ENCODE measurements at places on chromosomes 6 and 20.

DNA sequence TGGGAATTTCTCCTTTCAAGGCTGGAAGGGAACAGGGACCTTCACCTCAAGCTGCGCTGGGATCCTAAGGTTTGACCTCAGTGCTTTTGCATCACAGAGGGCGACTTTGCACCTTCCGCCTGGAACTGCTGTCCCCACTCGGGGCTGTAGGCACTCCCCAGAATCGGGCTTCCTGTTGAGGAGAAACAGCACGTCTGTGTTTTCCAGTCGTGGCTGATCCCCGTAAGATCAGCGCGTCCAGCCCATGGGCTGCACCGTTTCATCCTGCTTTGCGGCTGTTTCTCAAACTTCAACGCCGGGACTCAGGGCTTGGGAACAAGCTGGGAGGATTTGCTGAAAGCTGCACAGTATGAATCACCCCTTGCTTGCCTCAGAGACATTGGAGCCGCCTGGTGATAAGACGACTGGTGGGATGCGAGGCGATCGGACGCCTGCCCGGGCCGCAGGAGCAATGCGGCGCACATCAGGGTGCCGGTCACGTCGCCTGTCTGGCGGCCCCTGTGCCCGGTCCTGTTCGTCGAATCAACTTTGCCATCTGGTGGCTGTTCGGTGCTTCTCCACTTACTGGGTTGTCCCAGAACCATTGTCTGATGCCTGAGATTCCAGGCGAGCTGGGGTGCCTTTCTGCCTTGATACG lies 53.6 kb upstream of the FRMD1 start:
- peak; percentile 63 for DNase-seq

- no peak for DNase-seq
Measured at GRCh38 chr6:56814802-56815201, 140.1 kb upstream of the BEND6 start.

GRCh38 chr6:19524366-19525186 lies 312.6 kb upstream of the ID4 start:
- DNase-seq, result no peak

GRCh38 chr6:33749401-33749800 lies 2.7 kb upstream of the IP6K3 start:
- no peak for DNase-seq

DNA sequence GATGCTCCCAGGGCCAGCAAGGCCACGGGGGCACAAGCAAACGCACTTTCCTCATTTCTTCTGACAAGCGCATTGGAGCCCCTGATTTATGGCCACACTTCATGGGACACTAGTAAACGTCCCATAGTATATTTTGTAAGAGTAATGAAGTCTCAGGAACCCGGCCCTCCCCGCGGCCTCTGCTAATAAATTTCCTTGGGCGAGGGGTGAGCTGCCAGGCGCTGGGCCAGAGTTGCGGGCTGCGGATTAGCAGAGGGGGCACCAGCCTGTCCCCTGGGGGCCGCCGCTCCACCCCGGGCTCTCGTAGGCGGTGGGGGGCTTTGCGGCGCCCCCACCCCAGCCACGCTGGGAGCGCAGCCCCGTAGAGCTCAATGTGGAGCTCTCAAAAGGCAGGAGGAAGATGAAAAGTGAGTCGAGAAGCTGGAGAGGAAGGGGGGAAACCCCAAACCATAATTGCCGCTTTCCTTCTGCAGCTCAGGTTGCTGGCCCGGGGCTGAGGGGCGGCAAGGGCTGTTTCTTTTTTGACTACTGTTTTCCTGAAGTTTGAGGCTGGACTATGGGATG lies 173.6 kb downstream of the CDC5L start:
- peak; percentile 51 for DNase-seq

DNA sequence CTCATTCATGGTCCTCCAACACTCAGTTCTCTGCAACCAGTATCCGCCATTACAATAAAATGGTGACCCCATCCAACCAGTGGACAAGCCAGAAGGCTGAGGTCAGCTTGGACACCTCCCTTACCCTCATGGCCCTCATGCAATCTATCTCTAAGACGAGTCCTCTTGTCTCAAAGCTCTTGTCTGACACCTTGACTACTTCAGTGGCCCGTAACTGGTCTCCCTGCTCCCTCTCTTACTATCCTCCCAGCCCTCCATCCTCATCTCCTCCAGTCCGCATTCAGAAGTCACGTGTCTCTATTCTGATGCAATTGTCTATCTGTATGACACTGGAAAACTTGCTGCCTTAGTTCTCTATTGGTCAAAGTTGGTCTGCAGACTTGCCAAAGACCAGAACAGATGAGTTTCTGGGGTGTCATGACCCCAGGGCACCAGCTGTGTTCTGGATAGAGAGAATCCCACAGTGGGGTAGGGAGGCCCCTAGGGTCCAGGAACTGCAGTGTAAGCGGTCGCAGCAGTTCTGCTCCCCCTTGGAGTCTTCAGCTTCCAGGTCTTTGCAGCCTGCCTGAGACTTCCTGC lies 59.6 kb upstream of the RNF24 start:
- no peak for DNase-seq

DNA sequence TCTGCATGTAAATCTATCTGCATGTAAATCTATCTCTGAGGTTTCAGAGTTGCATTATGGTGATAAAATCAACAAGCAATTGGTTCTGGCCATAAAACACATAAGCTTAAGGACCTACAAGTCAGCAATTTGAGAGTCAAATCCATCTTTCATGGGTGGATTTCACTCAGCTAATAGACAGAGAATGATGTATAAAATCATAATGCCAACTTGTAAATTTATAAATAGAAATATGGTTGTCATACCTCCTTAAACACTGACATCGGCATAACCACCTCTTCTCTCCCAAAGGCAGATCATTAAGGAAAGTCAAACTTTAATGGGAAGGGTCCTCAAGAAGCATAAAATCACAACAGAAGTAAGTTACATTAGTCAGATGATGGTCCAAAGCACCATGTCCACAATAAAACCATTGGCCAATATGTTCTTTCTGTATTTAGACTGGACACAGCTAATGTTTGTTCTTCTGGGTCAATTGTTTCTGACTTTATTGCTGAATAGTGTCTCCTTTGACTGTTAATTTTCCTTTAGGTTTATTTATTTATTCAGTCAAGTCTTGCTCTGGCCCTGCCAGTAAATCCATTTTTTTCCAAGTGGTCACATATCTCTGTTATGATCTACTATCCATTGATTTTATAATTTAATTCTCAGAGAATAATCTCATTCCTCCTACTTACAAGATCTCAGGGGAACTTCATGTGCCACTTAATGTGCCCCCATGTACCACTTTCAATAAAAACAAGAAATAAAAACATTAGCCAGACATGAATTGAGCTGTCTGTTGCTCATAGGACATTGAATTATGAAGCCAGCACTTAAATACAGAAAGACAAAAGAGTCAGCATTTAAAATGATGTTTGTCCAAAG lies 382.9 kb upstream of the IRAK1BP1 start:
- DNase-seq, result no peak

GRCh38 chr6:112225691-112226090 lies 28.7 kb downstream of the LAMA4 start:
- DNase-seq, result no peak

DNA sequence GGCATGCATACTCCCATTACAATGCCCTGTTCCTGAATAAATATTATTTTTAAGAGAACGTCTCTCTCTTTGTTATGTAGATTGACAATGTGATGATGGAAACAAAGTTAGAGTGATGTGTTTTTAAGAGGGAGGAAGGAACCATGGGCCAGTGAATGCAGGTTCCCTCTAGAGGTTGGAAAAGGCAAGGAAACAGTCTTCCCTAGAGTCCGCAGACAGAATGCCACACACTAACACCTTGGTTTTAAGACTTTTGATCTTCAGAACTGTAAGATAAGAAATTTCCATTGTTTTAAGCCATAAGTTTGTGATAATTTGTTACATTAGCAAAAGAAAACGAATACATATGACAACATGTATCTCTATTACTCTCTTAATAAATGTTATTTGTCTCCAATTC lies 4.7 kb upstream of the CENPW start:
- DNase-seq, result no peak

- no peak for DNase-seq
Measured at GRCh38 chr6:29757282-29757681, 34.0 kb downstream of the HLA-F start.

DNA sequence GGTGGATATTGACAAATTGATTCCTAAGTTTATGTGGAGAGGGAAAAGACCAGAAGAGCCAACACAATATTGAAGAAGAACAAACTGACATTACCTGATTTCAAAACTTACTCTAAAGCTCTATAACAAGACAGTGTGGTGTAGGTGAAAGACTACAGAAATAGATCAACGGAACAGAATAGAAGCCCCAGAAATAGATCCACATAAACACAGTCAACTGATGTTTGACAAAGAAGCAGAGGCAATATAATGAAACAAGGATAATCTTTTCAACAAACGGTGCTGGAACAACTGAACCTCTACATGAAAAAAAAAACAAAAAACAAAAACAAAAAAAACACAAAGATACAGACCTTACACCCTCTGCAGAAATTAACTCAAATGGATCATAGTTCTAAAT lies 50.2 kb downstream of the MAP3K5 start:
- DNase-seq, result no peak

DNA sequence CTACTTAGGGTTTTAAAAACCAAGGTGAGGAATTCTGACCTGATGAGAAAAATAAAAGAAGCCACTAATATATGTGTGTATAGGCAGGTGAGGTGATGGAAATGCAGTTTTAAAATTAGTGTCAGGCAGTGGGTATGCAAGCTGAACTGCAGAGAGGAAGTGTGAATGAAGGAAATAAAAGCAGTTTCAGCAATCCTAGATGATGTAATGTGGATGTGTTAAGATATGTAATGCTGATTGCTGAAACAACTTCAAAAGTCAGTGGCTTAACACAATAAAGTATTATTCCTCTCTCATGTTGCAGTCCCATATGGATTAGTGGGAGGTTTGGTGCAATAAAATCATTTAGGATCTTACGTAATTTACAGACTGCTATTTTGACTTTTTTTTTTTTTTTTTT lies 119.9 kb upstream of the ASCC3 start:
- DNase-seq, result no peak

DNA sequence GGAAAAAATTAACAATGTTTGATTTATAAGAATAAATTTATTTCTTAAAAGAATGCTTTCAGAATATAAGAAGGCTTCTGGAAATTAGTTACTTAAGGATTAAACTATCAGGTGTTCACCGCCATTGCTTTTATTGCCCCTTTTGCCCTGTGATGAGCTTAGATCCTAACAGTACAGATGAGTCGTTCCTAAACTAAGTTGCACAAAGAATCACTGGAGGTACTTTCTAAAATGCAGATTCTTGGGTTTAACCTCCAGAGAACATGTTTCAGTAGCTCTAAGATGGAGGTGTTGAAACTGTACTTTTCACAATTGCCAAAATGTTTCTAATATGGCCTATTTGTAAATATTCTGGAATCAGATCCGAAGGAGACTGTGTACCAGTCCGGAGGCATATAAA lies 211.9 kb downstream of the GMDS start:
- no peak for DNase-seq

GRCh38 chr6:21149470-21149869 lies 444.1 kb upstream of the SOX4 start:
- DNase-seq, result no peak

GRCh38 chr20:2983508-2983907 lies 59.9 kb upstream of the GNRH2 start:
- DNase-seq, result no peak

DNA sequence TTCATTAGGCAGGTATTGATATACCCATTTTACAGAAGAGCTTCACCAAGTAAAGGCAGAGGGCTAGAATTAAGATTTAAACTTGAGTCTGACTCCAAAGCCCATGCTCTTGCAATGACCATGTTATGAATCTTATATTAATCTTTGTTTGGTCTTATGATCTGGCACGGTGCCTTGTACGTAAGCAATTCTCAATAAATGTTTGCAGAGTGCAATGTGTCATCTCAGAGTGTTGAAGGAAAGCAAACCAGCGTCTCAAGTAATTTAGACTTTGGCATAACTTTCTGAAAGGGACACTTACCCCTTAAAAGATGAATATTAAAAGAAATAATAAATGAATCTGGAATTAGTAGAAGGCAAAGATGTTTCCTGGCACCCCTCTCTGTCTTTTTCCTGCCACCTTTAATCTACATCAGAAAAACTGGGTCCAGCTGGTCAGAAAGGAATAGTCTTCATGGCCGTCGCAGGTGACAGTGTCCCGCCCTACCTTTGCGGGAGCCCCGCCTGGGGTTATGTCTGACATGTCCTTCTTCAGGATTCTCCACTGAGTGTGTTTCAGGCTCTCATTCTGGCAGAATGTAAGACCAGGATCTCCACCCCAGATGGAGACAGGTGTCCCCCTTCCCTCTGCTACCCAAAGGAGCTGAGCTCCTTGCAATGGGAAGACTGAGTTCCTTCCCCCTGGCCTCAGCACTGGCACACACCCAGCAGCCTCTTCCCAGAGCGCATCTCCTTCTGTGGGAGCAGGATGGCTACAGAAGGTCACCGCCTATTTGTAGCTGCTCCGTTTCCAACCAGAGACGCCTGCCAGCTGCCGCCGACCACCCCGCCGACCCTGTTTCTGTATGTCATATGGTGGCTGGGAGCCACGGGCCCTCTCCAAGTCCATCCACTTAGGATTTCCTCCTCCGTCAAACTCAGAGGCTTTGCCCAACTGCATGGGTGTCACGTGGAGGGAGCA lies 266.3 kb upstream of the ECI2 start:
- peak; percentile 56 for DNase-seq

DNA sequence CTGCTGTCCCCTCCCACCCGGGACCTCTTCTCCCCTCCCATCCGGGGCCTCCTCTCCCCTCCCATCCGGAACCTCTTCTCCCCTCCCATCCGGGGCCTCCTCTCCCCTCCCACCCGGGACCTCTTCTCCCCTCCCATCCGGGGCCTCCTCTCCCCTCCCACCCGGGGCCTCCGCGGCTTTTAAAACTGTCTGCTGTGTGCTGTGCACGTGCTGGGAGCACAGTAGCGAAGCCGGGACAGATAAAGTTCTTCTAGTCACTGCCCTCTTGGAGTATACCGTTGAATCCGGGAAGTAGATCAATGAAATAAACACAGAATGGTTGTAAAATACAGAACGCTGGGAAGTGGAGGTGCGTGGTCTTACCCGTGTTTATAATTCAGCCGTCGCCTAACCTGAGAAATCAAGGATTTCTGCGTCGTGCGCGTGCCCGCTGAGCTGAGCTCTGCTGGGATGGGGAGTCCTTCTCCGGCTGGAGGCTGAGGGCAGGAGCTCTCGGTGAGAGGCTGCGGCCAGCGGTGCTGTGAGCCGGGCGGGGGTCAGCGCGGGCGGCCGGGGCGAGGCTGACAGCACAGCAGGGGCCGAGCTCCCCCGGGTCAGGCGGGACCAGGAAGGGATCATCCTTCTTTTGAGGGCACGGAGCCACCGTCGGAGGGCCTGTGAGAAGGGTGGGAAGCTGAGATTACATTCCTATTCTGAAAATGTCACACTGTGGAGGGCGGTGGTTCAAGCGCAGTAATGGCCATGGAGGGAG lies 19.6 kb upstream of the KIF25 start:
- no peak for DNase-seq

DNA sequence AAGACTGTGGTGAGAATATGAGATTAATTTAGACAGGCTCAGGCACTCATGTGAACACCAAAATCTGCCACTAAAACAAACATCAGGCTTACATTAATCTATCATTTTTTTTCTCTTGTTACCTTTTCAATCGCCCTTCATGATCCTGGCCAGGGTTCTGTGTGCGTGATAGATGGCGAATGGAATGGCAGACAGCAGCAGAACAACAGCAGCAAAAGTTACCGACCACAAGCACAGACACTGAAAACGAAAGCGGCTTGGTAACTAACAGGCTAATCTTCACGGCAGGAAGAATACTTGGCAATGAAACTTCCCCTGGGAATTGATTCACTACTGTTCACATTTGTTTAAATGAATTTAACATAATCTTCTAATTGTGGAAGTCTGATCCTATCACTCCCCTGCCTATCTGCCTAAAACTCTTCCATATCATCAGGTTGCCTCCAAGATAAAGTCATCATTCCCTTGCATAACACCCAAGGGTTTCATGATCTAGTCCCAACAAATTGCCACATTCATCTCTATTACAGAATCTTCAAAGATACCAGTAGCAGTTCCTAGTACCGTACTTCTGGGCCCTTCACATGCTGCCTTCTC lies 28.7 kb downstream of the PTPRK start:
- no peak for DNase-seq
